ENCODE measurements at places on chromosomes 3 and 15.

DNA sequence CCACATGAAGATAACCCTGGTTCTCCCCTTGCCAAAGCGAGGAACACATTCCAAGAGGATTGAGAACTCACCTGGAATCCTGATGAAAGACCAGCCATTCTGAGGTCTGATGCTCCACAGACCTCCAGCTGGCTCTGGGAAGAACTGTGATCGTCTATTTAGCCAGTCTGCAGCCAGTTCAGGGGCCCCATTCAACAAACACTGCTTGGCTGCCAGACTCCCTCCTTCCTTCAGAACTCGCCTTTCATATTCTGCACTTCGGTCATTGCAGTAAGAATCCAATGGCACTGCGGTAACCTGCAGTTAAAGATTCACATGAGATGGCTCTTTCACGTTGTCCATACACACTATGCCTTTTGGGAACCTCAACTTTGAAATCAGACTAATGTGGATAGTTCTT, 67.6 kb downstream of the CHAC1 start:
- no peak for DNase-seq

GRCh38 chr15:68706256-68706655, 114.4 kb downstream of the ANP32A start:
- no peak for DNase-seq

DNA sequence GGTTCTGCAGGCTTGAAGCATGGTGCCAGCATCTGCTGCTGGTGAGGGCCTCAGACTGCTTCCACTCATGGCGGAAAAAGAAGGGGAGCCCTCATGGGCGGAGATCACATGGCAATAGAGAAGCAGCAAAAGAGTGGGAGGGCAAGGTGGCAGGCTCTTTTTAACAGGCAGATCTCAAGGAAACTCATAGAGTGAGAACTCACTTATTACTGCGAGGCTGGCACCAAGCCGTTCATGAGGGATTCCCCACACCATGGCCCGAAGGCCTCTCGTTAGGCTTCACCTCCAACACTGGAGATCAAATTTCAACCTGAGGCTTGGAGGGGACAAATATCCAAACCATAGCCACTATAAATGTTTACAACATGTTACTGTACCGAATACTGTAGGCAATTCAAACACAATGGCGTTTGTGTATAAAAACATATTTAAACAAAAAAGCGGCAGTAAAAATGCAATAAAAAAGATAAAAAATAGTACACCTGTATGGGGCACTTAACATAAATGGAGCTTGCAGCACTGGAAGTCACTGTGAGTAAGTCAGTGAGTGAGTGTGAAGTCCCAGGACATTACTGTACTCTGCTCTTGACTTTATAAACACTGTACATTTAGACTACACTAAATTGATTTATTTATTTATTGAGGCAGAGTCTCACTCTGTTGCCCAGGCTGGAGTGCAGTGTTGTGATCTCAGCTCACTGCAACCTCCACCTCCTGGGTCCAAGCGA, 18.8 kb upstream of the MOBP start:
- DNase-seq: no peak

GRCh38 chr3:13022348-13023234, 50.6 kb downstream of the IQSEC1 start:
- DNase-seq: peak; percentile 58

DNA sequence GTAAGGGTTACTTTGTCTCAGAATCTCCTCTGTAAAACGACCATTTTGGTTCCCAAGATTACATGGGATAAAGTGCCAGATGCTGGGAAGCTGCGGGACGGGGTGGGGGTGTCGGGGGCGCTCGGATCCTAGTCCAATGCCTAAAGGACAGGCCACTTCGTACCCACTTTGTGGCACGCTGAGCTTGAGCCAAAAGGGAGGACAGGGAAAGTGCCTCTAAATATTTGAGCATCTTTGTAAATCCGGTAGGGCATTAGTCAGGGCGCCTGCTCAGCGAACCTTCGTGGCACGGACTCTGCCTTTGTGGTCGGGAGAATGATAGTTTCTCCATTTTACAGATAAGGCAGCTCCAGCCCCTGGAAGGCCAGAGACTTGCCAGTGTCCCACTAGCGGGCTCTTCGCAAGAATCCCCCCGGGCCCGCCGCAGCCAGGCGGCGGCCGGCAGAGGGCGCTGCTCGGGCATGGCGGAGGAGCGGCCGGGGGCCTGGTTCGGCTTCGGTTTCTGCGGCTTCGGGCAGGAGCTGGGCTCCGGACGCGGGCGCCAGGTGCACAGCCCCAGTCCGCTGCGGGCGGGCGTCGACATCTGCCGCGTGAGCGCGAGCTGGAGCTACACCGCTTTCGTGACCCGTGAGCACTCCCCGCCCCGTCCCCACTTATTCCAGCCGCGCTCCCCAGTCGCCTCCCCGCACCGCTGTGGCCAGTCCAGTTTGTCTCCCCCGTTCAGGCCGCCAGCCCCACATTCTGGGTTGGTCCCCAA, 1.8 kb downstream of the RCCD1 start:
- no peak for DNase-seq

DNA sequence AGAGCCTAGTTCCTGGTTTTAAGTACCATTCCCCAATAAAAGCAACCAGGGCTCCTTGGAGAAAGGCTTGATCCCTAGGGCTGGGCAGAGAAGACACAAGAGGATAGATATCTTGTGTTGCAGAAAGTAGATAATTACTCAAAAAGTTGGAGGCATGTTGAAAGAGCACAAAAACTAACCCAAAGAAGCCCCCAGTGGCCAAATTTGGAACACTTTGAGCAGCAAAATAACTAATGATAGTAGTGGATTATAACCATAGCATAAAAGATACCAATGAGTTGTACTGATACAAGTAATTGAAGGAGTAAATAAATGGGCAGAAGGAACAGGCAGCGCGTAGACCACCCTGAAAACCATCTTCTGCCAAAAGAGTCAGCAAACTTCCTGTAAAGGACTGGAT, 12.0 kb downstream of the EXOSC7 start:
- DNase-seq: no peak

- DNase-seq: no peak
These were observed 1.6 kb downstream of the NKTR start for GRCh38 chr3:42601896-42602581.

DNA sequence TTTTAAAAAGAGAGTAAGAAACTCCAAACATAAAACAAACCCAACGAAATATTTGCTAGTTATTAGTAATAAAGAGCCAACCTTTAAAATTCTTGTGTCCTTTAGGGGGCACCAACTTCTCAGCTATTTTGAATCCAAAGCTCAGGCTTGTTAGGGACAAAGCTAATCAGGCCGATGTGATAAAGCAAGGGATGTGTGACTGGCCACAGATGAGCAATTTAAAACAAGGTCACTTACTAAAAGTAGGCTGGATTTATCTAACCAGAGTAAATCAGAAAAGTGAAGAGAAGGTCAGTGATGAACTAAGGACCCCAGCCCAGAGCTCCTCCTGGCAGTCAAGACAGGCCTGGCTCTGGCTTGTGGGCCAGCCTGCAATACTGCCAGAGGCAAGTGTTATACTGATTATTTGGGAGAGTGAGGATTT, 108.5 kb downstream of the CYP19A1 start:
- no peak for DNase-seq

DNA sequence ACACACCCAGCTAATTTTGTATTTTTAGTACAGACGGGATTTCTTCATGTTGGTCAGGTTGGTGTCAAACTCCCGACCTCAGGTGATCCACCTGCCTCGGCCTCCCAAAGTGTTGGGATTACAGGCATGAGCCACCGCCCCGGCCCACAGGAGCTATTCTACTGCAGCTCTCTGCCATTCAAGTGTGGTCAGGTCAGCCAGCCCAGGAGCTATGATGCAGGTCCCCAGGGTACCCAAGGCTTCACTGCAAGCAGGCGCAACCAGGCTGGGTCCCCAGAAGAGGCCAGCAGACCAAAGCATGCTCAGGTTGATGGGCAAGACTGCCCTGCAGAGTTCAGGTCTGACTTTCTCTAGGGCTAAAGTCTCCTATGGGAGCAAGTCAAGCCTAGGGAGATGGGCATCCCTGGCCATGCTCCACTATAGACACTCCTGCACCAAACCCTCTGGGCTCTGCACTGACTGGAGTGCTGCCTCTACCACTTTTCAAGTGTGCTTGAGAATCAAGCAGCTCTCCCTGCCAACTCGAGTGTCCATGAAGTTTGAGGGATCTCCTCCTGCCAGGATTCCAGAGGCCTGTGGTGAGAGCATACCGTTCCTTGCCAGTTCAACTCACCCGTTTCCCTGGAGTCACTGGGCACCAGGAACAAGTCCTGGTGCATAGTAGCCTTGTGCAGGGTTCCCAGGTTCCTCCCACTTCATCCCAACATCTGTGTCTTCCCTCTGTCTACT, 30.9 kb downstream of the MYO9A start:
- no peak for DNase-seq

DNA sequence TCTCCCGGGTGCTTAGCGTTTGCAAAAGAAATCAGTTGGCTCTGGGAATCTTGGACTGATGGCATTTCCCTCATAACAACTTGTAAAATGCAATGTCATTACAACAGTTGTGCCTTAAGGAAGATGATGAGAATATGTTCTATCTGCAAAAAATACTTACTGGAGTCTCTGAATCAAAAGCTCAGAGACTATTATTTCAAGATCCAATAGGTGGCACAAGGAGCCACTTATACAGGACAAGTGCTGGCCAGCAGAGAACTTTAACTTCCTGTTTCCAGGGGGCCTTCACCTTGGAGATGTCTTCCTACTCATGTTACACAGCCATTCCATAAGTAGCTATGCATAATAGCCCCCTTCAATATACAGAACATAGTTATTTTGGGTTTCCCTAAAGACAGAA, 8.9 kb upstream of the RPS27L start:
- DNase-seq: no peak

DNA sequence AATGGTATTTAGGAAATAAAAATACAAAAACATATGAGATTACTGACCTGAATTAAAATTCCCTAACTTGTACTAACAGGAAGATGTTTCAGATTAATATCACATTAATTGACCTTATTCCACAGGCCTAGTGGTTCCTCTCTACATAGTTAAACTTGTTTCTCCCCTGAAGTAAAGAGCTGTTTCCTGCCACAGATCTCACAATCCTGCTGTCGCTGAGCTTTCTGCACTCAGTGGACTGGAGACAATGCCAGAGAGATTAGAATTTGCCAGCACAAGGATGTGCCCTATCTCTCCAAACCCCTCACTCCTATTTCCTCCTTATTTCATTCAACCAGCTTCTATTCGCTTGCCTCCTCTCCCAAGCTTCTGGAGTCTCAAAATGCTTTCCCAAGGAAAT, 130.6 kb downstream of the CTNNB1 start:
- DNase-seq: no peak

DNA sequence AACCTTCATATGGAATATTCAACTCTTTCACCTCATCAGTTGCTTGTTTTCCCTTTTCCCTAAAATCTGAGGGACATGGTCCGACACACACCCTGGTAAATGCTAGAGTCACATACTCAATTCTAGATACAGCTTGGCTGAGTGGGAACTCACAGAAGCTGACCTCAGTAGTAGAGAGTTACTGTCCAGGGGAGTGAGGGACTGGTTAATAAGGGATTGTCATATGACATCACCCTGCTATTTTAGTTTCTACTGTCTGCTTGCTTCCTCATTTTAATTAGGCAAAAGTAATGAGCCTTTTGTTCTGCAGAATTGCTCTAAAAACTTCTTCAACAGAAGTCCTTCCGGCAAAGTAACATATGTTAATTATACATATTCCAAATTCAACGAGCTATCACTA, 244.5 kb downstream of the ZIC4 start:
- no peak for DNase-seq

- DNase-seq: no peak
These were observed 204.6 kb downstream of the LRRC3B start for GRCh38 chr3:26827169-26827568.

- no peak for DNase-seq
These were observed 265.4 kb upstream of the LYSMD4 start for GRCh38 chr15:99998661-99999101.

DNA sequence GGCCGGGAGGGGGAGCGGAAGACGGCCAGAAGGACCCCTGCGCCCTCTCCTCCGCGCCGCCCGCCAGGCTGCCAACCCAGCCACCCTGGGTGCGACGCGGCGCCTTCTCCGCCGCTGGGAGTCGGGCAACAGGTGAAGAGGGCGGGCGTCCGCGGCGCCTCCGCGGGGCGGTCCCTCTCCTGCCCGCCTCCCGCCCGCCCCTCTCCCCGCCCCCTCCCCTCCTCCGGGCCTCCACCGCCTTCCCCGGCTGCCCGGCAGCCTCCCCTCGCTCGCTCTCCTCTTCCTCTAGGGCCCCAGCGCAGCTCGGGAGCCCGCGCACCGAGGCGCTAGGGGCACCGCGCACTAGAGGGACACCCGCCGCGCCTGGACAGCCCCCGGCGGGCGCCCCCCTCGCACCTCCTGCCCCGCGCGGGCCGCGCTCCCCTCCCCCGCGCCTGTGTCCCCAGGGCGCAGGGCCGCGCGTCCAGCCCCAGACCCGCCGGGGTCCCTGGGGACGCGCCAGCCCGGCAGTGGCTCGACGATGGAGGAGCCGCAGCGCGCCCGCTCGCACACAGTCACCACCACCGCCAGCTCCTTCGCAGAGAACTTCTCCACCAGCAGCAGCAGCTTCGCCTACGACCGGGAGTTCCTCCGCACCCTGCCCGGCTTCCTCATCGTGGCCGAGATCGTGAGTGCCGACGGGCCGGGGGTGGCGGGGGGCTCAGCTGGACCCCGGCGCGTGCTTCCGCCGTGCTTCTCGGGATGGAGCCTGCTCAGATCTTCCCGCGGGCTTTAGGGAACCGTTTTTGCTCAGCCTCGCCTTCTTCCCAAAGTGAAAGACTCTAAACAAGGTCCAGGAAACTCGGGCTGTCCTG, at the start of gene CMTM8:
Gene CMTM8, plus strand, starts transcription at position 228 of the 854 bp plus-strand sequence. Its CDS starts 293 bp downstream, at position 521.
- DNase-seq: no peak

DNA sequence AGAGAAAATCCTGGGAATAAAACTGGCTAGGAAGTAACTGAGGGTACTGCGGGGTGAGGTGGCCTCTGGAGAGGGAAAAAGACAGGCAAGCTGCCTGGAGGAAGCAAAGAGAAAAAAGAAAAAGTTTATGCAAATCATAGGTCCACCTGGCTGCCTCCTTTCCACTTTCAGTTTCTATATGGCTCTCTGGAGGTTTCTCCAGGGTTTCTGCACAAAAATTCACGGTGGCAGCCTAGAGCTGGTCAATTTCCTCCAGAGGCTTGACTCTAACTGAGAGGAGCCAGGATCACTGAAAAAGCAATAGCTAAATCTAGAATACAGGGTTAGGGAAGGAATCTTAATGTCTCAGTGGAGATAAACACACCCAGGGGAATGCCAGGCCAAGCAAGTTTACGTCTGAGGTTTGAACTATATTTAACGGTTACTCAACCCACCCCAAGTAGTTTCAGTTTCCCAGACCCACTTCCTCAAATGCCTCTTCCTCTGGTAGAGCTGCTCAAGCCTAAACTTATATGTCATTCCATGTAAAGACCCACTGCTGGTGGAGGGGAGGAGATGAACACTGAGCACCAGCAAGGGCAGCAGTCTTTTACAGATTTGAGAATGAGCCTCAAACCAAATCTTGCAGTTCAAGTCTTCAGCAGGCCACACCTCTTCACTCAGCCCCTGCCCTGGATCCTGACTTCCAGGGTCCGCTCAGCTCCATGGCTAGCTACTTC, 5.7 kb downstream of the LYSMD2 start:
- DNase-seq: no peak

GRCh38 chr3:139518926-139519842, 20.4 kb downstream of the RBP1 start:
- DNase-seq: no peak

All from fibroblast of skin of left biceps (primary cell).